ENCODE measurements at places on chromosomes 6 and 20. TPM values are rescaled to one million over a fixed set of nuclear protein-coding genes. Genes with fewer than 3 reads are reported as not detected.

Gene ADTRP
- 0.72 TPM for total RNA-seq

Gene GPR63
- under 0.01 TPM for total RNA-seq

Gene NFATC2
- total RNA-seq: 0.29 TPM

Gene WDR46
- 86.9 TPM for total RNA-seq

Gene RSPH9
- under 0.01 TPM for total RNA-seq

Gene OXT
- total RNA-seq: not detected

- H3K36me3 ChIP-seq: no peaks in the 10 kb centered on the region
- H3K4me3 ChIP-seq: no peak overlapping the region
- H3K27ac ChIP-seq: no peak overlapping the region
- DNase-seq: no peak
- H3K27me3 ChIP-seq: no peaks in the 10 kb centered on the region
- peaks cover 24% of the 10 kb centered on the region for H3K4me1 ChIP-seq
Measured at GRCh38 chr6:127457456-127458064, 1.6 kb downstream of the KIAA0408 start.

- peak; percentile 84 for DNase-seq
- H3K27me3 ChIP-seq: no peaks in the 10 kb centered on the region
- H3K36me3 ChIP-seq: no peaks in the 10 kb centered on the region
- H3K4me3 ChIP-seq: no peak overlapping the region
Measured at GRCh38 chr20:44467289-44467883, 8.3 kb upstream of the TTPAL start.

DNA sequence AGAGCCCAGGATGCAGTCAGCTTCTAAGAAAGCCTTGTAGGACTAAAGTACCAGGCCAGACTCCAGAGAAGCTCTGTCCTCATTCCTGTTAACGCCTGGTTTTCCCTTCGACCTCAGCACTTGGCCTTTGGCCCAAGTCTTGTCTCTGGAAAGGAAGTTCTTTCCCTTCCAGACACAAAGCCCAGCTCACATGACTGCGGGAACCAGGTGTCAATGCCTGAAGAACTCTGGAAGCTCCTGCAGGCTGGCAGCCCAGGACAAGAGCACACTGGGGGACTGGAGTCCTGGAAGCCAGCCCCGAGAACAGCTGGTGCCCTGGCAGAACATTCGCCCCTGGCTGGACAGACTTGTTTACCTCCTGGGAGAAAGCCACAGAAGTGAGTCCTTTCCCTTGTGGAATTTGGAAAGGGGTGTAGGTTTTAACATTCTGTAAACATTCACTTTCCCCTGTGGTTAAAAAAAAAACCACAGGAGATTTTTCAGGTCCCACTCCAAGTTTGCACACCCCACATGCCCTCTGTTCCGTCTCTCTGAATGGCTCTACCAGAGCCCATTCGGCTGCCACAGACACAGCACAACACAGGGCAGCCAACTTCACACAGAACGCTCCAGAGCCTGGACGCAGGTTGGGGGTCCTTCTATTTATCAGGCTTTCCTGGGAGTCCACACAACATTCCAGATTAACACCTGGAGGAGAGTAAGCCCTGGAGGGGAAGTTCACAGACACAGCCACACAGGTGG lies 18.1 kb downstream of the ACSS1 start:
- H3K4me1 ChIP-seq: peaks cover 10% of the 10 kb centered on the region
- no peak overlapping the region for H3K4me3 ChIP-seq
- no peaks in the 10 kb centered on the region for H3K27me3 ChIP-seq
- DNase-seq: peak; percentile 85
- no peaks in the 10 kb centered on the region for H3K36me3 ChIP-seq

DNA sequence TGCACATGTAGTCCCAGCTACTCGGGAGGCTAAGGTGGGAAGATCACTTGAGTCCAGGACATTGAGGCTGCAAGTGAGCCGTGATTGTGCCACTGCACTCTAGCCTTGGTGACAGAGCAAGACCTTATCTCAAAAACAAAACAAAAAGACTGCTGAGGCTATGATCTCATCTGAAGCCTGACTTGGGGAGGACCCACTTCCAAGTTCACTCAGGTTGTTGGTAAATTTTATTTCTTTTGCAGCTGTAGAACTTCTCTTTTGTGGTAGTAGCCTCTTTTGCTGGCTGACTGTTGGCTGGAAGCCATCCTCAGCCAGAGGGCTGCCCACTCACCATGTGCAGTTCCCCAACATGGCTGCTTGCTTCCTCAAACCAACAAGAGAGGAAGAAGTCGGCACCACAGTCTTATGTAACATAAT lies 36.8 kb upstream of the ME1 start:
- no peak overlapping the region for H3K4me3 ChIP-seq
- H3K27ac ChIP-seq: no peak overlapping the region
- no peaks in the 10 kb centered on the region for H3K36me3 ChIP-seq
- no peaks in the 10 kb centered on the region for H3K4me1 ChIP-seq

- H3K36me3 ChIP-seq: no peaks in the 10 kb centered on the region
- DNase-seq: peak; percentile 92
- H3K27ac ChIP-seq: no peak overlapping the region
- H3K4me1 ChIP-seq: peaks cover 10% of the 10 kb centered on the region
Measured at GRCh38 chr6:37576336-37576737, 76.6 kb upstream of the CCDC167 start.

- no peaks in the 10 kb centered on the region for H3K27me3 ChIP-seq
- no peak overlapping the region for H3K4me3 ChIP-seq
- no peak for DNase-seq
- no peaks in the 10 kb centered on the region for H3K36me3 ChIP-seq
- no peak overlapping the region for H3K27ac ChIP-seq
- peaks cover 5% of the 10 kb centered on the region for H3K4me1 ChIP-seq
Measured at GRCh38 chr6:139330306-139330705, 38.5 kb upstream of the TXLNB start.

- DNase-seq: no peak
- peaks cover 6% of the 10 kb centered on the region for H3K27me3 ChIP-seq
- no peak overlapping the region for H3K4me3 ChIP-seq
- no peaks in the 10 kb centered on the region for H3K36me3 ChIP-seq
Measured at GRCh38 chr6:30988209-30988825, 4.8 kb downstream of the MUC21 start.

DNA sequence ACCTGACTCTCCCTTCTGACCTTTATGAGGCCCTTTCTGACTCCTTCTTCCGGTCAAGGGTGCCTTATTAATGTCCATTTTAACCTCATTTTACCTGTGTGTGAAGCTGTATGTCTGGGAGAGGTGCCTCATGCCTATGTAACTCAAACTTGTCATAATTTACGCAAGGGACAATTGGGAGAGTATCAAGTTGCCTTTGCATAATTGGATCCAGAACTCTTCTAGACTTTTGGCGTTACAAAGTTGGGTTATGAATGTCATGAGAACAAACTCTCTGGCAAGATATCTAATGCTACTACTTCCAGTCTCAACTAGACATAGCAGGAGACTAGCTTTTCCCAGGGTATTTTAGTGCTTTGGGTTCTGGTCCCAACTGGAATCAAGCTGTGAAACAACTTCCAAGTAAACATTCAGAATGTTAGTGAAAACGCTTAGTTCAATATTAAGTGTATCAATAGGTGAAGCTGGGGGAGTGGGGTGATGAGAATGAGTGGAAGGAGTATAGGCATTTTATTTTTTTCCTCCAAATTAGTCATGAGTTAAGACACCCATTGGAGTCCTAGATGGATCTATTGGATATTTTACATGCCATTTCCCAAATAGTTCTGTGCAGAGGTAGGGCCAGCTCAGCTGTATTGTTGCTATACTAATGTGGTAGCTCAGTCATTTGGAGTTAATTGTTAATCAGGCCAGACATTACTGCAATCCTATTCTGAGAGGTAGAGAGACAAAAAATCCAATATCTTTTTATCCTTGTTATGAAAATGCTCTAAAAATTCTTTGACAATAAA lies 159.9 kb downstream of the TFAP2B start:
- H3K27ac ChIP-seq: no peak overlapping the region
- H3K27me3 ChIP-seq: no peaks in the 10 kb centered on the region
- no peaks in the 10 kb centered on the region for H3K36me3 ChIP-seq
- no peak overlapping the region for H3K4me3 ChIP-seq

GRCh38 chr6:62371453-62372210 lies 85.6 kb upstream of the KHDRBS2 start:
- H3K36me3 ChIP-seq: no peaks in the 10 kb centered on the region
- no peaks in the 10 kb centered on the region for H3K27me3 ChIP-seq
- no peak overlapping the region for H3K4me3 ChIP-seq
- DNase-seq: no peak
- H3K27ac ChIP-seq: no peak overlapping the region

DNA sequence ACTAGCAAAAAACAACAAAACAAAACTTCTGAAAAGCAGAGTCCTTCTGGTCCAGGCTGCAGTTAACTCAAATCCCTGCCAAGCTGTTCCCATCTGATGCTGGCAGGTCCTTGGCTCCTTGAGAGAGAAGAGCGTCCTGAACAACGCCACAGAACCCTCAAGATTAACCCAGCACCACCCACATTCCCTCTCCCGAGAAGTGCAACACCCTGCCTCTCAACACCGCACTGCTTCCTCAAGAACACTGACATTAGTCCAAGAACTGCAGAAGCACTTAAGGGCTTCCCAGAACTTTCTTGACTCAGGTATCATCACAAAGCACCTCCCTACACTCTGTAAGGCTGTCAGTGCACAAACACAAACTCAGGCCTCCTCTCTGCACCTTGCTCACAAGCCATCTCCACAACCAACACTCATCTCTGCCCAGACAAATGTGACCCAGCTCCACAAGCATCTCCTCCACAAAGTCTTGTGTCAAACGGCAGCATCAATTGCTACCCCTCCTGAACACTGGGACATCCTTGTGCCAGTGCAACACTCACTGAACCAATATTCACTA lies 7.5 kb downstream of the MRPL14 start:
- no peak overlapping the region for H3K4me3 ChIP-seq
- no peaks in the 10 kb centered on the region for H3K36me3 ChIP-seq
- no peak for DNase-seq
- H3K4me1 ChIP-seq: peaks cover 76% of the 10 kb centered on the region
- H3K27ac ChIP-seq: peak overlapping the region; percentile 43

- H3K27ac ChIP-seq: no peak overlapping the region
- no peaks in the 10 kb centered on the region for H3K27me3 ChIP-seq
- DNase-seq: no peak
- no peaks in the 10 kb centered on the region for H3K36me3 ChIP-seq
Measured at GRCh38 chr6:126266664-126267063, 73.3 kb upstream of the CENPW start.

GRCh38 chr6:136466777-136467176 lies 83.4 kb downstream of the MAP7 start:
- H3K4me3 ChIP-seq: no peak overlapping the region
- no peaks in the 10 kb centered on the region for H3K4me1 ChIP-seq
- H3K36me3 ChIP-seq: no peaks in the 10 kb centered on the region
- H3K27ac ChIP-seq: no peak overlapping the region

DNA sequence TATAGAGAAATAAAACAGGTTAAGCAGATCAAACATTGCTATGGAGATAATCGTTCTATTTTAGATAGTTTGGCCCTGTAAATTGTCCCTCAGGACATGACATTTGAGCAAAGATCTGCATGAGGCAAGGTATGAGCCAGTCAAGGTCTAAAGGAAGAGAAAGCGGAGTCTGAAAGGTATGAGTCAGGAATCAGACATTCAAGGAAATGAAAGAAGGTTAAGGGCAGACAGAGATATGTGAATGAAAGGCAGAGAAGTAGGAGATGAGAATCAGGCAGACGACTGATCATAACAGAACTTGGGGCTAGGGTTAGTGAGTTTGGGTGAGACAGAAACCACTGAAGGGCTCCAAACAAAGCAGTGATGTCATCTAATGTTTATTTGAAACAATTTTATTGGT lies 775.8 kb downstream of the MAFB start:
- H3K36me3 ChIP-seq: no peaks in the 10 kb centered on the region
- H3K27ac ChIP-seq: no peak overlapping the region
- H3K4me1 ChIP-seq: no peaks in the 10 kb centered on the region

- H3K27ac ChIP-seq: no peak overlapping the region
- peak; percentile 70 for DNase-seq
- H3K36me3 ChIP-seq: no peaks in the 10 kb centered on the region
Measured at GRCh38 chr6:134111062-134111677, 58.7 kb upstream of the SLC2A12 start.

GRCh38 chr6:4647414-4648365 lies 128.5 kb upstream of the CDYL start:
- H3K27ac ChIP-seq: no peak overlapping the region
- H3K27me3 ChIP-seq: no peaks in the 10 kb centered on the region
- H3K4me3 ChIP-seq: peak overlapping the region; percentile 64
- no peaks in the 10 kb centered on the region for H3K36me3 ChIP-seq
- DNase-seq: peak; percentile 73

- no peaks in the 10 kb centered on the region for H3K27me3 ChIP-seq
- DNase-seq: no peak
- H3K4me1 ChIP-seq: no peaks in the 10 kb centered on the region
- no peaks in the 10 kb centered on the region for H3K36me3 ChIP-seq
Measured at GRCh38 chr6:145139140-145139850, 596.0 kb downstream of the EPM2A start.

GRCh38 chr6:164807125-164807524 lies 502.3 kb downstream of the C6orf118 start:
- H3K4me1 ChIP-seq: no peaks in the 10 kb centered on the region
- H3K27me3 ChIP-seq: no peaks in the 10 kb centered on the region
- H3K4me3 ChIP-seq: no peak overlapping the region
- H3K27ac ChIP-seq: no peak overlapping the region
- no peaks in the 10 kb centered on the region for H3K36me3 ChIP-seq

All from osteoblast (primary cell).